ENCODE measurements at places on chromosomes 5 and 9.

GRCh38 chr5:134793111-134793510 is 34.5 kb downstream of the DDX46 start:
- no peak for DNase-seq

DNA sequence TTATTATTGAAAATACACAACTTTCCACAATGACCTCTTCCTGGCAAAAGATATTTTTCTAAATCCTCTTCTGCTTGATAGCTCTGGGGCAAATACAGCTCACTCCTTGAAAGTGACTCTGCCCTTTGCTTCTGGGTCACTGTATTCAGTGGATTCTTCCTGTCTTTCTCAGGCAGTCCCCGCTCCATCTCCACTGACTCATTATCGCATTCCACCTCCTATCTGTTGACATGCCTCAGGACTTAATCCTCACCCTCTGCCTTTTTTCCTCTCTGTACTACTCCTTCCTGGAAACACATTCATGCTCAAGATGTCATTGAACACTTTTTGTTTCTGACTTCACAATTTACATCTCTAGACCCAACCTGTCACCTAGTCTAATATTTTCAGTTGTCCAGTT is 8.4 kb upstream of the RGS7BP start:
- DNase-seq = no peak

DNA sequence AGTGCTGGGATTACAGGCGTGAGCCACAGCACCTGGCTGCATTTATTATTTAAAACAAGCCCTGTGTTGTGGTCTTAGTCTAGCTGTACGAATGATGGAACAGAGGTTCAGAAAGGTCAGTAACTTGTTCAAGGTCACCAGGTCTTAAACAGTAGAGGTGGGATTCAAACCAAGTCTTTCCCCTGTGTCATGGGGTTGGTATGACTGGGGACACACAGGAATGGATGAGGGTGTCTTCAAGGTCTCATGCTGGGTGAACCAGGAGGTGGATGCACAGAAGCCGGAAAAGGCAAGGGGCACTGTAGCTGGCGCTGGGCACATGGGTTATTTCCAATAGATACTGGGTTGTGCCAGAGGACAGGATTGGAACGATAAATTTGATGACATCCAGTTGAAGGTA is 32.2 kb upstream of the TJP2 start:
- no peak for DNase-seq

- no peak for DNase-seq
Measured at GRCh38 chr5:162496100-162496808, 428.7 kb downstream of the GABRG2 start.

- no peak for DNase-seq
Measured at GRCh38 chr5:105789246-105789645, 1881.5 kb downstream of the EFNA5 start.

DNA sequence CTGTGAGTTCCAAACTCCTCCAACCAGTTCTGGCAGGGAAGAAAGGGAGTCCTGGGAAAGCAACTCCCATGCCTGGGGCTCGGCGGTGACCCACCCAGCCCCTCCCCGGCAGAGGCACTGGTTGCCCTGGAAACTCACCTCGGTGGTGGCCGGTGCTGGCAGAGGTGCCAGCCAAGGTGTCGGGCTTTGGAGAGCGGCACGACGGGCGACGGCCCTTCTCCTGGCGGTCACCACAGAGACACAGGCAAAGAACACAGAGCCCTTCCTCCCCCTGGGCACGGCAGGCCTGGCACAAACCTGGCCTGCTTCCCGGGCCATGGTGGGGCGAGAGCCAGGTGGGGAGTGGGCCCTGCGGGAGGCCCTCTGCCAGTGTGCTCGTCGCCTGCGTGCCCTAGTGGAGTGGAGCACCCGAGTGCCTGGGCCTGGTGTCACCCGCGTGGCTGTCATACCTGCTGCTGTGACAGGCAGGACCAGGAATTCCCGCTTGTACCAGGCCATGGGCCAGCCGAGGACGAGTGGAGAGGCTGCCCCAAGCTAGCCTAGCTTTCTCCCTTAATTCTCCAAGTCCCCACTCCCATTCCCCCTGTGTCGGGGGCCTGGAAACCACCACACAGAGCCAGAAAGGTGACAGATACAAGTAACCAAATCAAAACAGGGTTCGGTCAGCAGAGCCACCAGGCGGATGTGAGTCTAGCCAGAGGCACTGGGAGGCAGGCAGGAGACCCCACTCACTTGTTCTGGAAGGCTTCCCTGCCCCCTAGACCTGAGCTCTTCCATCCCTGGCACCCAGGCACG is 8.2 kb upstream of the RALGDS start:
- DNase-seq = no peak

DNA sequence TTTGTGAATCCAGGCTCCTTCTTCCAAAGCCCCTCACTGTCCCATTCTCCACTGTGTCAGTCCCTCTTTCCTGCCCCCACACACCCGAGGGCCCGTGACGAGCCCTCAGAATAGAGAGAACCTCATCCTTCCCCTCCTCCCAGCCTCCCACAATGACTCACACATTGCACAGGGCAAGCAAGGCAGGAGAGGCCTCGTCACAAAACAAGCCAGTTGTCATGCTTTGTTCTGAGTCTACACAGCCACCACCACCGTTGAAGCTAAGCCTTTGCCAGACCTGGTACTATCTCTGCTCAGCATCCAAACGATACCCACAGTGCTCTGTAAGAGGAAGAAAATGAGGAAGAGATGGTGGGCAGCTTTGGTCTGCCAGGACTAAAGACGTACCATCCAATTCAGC is 142.2 kb upstream of the ZNF366 start:
- peak; percentile 69 for DNase-seq

DNA sequence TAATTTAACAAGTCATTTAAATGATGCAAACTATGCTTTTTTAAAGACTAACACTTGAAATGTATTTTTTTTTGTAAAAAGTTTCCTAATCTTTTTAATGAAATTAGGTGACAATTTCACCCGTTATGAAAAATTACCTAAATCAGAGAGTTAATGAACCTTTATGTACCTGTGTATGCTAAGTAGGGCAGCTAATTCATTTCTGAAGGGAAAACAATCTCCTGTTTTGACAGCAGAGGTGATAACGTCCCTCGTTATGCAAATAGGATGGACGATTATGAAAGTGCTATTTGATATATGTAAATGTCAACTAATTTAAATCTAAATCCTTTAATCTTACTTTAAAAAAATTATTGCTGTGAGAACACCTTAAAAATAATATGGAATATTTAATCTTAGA is 58.8 kb downstream of the MEF2C start:
- no peak for DNase-seq

GRCh38 chr5:73118391-73118973 is 1.9 kb upstream of the TMEM171 start:
- DNase-seq = no peak

DNA sequence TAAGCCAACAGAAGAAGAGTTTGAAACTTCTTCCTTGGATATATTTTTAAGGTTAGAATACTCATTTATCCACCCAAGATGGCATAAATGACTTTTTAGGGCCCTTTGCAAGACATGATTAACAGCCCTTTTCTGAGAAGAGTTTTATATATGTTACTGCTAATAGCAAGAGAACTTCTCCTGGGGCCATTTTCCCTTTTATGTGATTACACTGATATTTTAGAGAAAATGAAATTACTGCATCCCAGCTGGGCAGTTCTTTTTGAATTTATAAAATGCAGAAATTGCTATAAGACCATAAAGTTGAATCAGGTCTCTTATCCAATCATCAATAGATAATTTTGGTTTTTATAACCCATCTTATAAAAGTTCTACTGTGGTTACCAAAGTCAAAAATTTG is 161.3 kb upstream of the RFX3 start:
- DNase-seq = no peak

GRCh38 chr5:80140496-80140895 is 105.3 kb downstream of the THBS4 start:
- no peak for DNase-seq

- no peak for DNase-seq
Measured at GRCh38 chr5:170312301-170312595, 14.7 kb upstream of the LCP2 start.
